ENCODE measurements at places on chromosomes 3 and 15. TPM values are rescaled to one million over a fixed set of nuclear protein-coding genes. Genes with fewer than 3 reads are reported as not detected.

DNA sequence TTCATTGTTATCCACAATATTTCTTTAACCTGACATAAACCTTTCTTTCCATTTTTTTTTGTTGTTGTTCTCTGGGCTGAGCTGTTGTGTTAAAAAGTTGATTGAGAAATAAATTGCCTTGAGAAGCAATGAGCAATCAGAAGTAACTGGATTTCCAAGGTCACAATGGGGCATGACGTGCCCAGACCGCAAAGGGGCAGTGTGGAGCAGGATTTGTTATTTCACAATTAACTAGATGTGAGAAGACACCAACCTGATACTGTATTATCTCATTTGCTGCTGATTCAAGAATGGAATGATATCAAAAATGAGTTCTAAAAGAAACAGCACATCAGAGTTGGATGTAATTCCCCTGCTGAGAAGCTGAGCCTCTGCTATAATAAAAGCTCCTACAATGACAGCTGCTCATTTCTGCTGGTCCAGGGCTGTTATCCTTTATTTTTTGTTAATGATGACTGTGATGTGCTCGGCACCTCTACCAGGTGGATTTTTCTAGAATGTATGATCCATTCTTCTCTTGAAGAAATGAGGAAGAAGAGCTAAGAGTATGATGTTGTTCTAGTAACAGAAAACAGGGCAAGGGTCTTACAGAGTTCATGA, 28.1 kb downstream of the CPNE4 start:
- no peaks in the 10 kb centered on the region for H3K27me3 ChIP-seq
- no peaks in the 10 kb centered on the region for H3K36me3 ChIP-seq
- no peak overlapping the region for H3K27ac ChIP-seq
- no peaks in the 10 kb centered on the region for H3K4me1 ChIP-seq

DNA sequence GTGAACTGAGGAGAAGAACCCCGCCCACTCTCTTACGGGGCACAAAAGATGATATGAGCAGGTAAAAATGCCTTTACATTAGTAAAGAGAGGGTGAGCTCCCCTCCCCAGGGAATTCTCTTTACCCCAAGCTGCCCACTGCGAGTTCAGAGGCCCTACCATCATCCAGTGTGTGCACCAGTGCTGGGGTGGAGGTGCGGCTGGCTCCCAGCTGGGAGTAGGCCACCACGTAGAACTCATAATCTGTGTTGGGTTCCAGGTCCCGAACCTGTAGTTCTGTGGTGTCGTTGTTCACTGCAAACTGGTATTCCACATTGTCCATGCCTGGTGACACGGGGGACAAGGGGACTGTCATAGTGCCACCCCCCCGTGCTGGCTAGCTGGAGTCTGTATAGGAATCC, 17.1 kb upstream of the IGDCC3 start:
- H3K27me3 ChIP-seq, result no peaks in the 10 kb centered on the region
- H3K4me3 ChIP-seq, result no peak overlapping the region
- DNase-seq, result no peak
- no peak overlapping the region for H3K27ac ChIP-seq

DNA sequence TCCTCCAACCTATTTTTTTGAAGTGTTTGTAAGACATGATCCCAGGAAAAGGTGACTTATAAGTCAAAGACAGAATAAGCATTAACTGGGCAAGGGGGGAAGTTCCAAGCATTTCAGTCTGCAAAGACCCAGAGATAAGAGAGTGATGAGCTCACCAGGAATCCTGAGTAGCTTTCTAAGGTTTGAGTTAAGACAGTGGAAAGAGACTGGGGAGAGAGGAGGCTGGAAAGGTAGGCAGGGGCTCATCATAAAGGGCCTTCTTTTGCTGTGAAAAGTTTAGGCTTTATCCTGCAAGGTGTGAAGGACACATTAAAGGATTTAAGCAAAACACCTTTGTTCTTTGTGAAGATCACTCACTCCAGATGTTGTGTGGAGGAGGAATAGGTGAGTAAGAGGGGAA, 438.8 kb downstream of the CHL1 start:
- H3K4me3 ChIP-seq, result no peak overlapping the region
- H3K27ac ChIP-seq, result no peak overlapping the region
- no peaks in the 10 kb centered on the region for H3K36me3 ChIP-seq
- no peaks in the 10 kb centered on the region for H3K4me1 ChIP-seq

DNA sequence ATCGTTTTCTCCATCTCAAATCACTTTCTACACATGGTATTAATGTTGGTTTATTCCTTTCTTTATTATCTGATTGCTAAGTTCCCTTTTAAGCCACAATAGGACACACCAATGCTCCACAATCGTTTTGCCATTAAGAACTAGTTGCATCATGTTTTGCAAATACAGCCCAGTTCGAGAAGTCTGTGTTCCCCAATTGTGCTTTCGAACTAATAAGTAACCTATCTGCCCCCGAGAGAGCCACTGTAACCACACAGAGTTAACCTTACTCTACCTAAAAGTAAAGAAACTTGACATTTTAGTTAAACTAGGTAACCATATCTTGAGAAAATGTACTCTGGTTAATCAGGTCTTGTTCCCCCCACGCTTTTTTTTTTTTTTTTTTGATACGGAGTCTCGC, 39.1 kb downstream of the MAGI1 start:
- no peaks in the 10 kb centered on the region for H3K4me1 ChIP-seq
- H3K27me3 ChIP-seq, result no peaks in the 10 kb centered on the region
- H3K36me3 ChIP-seq, result no peaks in the 10 kb centered on the region
- no peak overlapping the region for H3K4me3 ChIP-seq
- H3K27ac ChIP-seq, result no peak overlapping the region

DNA sequence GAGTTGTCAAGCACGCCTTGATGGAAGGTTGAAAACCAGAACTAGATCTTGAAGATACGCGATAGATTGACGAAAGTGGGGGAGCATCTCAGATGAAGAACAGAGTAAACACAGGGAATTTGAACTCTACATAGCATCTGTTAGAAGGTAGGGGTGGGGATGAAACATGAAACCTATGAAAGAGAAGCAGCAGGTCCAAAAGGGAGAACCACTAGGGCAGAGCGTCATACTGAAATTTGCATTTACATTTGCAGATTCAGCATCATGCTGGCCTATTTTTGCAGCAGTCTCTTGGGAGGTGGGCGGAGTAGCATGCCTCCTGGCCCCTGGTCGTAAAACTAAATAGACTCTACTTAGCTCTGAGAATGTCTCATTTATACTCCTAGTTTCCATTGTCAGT, 46.1 kb upstream of the RASGRP1 start:
- H3K4me1 ChIP-seq, result no peaks in the 10 kb centered on the region
- no peak overlapping the region for H3K27ac ChIP-seq
- no peak for DNase-seq
- H3K36me3 ChIP-seq, result no peaks in the 10 kb centered on the region
- no peaks in the 10 kb centered on the region for H3K27me3 ChIP-seq
- no peak overlapping the region for H3K4me3 ChIP-seq

DNA sequence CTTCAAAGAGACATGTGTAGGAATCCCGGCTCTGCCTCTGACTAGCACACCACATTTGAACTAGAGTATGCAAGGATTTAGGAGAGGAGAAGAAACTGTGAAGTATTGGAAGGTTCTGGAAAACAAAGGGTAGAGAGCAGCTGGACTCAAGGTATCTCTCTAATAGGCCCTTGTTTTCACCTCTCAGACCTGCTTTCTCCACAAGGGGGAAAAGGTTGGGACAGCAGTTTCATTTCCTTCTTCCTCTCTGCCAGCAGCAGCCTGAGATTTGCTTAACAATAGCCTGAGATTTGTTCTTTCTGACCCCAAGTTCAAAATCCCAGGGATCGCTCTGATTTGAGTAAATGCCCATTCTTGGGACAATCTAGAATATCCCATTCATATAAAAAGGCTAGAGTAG, 430.6 kb upstream of the MCTP2 start:
- no peaks in the 10 kb centered on the region for H3K4me1 ChIP-seq
- no peaks in the 10 kb centered on the region for H3K36me3 ChIP-seq
- no peaks in the 10 kb centered on the region for H3K27me3 ChIP-seq
- DNase-seq, result no peak
- H3K27ac ChIP-seq, result no peak overlapping the region
- no peak overlapping the region for H3K4me3 ChIP-seq

DNA sequence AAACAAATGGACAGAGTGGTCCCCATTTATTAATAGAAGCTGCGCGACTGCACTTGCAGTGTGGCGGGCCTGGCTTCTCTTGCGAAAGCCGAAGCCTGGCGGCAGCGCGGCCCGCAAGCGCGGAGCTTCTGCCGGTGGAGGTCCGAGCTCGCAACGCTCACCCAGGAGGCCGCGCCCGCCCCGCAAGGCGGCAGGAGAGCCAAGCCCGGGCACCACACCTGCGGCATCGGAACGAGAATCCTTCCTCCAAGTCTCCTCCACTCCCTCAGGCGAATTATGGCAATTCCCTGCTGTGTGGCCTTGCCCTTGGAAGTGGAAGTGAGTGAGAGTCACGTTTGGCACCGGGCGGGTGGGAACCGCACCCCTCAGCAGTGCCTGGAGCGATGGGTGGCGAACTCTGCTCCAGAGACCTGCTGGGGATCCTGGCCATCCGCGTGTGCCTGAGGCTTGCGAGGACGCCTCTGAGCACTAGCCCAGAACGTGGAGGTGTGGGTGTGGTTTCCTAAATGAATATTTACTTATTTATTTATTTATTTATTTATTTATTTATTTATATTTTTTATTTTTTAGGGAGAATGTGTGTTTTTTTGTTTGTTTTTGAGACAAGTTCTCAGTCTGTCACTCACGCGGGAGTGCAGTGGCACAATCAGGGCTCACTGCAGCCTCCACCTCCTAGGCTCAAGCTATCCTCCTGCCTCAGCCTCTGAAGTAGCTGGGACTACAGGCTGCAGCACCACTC, 133.7 kb upstream of the UBE2E1 start:
- H3K27ac ChIP-seq, result no peak overlapping the region
- peak; percentile 30 for DNase-seq
- H3K4me3 ChIP-seq, result peak overlapping the region; percentile 24
- H3K36me3 ChIP-seq, result no peaks in the 10 kb centered on the region
- H3K4me1 ChIP-seq, result no peaks in the 10 kb centered on the region

GRCh38 chr3:87732294-87732693, 326.5 kb downstream of the CGGBP1 start:
- H3K27ac ChIP-seq, result no peak overlapping the region
- no peaks in the 10 kb centered on the region for H3K27me3 ChIP-seq
- no peaks in the 10 kb centered on the region for H3K36me3 ChIP-seq
- H3K4me3 ChIP-seq, result no peak overlapping the region
- H3K4me1 ChIP-seq, result no peaks in the 10 kb centered on the region
- no peak for DNase-seq

- no peaks in the 10 kb centered on the region for H3K27me3 ChIP-seq
- no peak overlapping the region for H3K27ac ChIP-seq
- H3K4me1 ChIP-seq, result no peaks in the 10 kb centered on the region
- no peaks in the 10 kb centered on the region for H3K36me3 ChIP-seq
- no peak overlapping the region for H3K4me3 ChIP-seq
- no peak for DNase-seq
Measured at GRCh38 chr15:44275150-44275830, 13.2 kb upstream of the GOLM2 start.

DNA sequence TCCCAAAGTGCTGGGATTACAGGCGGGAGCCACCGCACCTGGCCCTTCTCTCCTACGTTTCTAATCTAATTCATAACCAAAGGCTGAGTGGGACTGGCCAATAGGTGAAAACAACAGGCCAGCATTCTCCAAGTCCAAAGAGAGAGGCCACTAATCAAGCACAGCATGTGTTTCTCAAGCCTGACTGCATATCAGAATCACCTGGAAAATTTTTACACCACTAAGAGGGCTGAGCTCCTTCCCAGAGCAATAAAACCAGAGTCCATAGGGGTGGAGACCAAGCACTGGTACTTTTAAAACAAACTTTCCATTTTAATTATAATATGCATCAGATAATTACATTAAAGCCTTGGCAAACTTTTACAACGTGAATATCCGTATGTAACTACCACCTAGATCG, 254.4 kb downstream of the OPA1 start:
- DNase-seq, result no peak
- H3K36me3 ChIP-seq, result no peaks in the 10 kb centered on the region
- H3K4me3 ChIP-seq, result no peak overlapping the region
- H3K27me3 ChIP-seq, result no peaks in the 10 kb centered on the region
- no peaks in the 10 kb centered on the region for H3K4me1 ChIP-seq
- no peak overlapping the region for H3K27ac ChIP-seq

DNA sequence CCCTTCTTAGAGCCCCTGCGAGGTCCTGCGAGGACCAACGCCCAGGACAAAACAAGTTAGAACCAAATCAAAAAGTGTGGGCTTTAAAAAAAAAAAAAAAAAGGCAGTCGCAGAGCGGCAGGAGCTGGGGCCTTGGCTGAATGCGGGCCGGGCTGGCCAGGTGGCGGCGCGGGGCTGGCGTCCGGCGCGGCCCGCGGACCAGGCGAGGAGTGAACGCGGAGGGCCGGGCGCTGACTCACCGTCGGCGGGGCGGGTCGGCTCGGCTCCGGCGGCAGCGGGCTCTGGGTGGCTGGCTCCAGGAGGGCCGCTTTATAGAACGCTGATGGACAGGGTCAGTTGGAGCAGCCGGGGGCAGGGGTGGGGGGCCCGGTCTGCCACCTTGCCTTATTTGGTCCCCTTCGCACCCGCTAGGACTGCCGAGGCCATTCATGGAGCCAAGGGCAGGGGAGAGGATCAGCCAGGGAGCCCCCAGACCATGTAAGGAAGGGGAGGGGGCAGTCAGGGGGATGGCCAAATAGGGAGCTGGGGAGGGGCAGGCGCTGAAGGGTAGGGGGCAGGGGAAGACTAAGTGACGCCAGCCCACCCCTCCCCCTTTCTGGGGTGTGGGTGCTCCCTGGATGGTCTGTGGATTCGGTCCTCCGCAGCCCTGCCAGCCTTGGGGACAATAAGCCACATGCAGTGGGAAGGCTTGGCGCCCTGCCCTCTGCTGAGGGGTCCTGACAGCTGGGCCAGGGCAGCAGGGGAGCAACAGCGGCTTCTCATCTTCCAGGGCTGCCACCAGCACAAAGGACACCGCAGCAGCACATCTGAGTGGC, at the start of gene ACTC1:
Gene ACTC1 (minus strand): TSS at position 283 of the 815 bp plus-strand sequence. CDS start 741 bp downstream, outside the sequence.
- H3K36me3 ChIP-seq, result no peaks in the 10 kb centered on the region
- H3K4me1 ChIP-seq, result no peaks in the 10 kb centered on the region
- no peaks in the 10 kb centered on the region for H3K27me3 ChIP-seq
- peak; percentile 54 for DNase-seq

GRCh38 chr3:57026944-57027343, 33.5 kb upstream of the SPATA12 start:
- H3K4me1 ChIP-seq, result no peaks in the 10 kb centered on the region
- no peak overlapping the region for H3K27ac ChIP-seq
- H3K27me3 ChIP-seq, result no peaks in the 10 kb centered on the region

- no peak overlapping the region for H3K27ac ChIP-seq
- H3K36me3 ChIP-seq, result no peaks in the 10 kb centered on the region
- H3K4me1 ChIP-seq, result no peaks in the 10 kb centered on the region
- H3K27me3 ChIP-seq, result no peaks in the 10 kb centered on the region
- DNase-seq, result no peak
- no peak overlapping the region for H3K4me3 ChIP-seq
Measured at GRCh38 chr3:166446291-166446690, 609.1 kb upstream of the BCHE start.

GRCh38 chr15:36356978-36357601, 222.3 kb upstream of the CDIN1 start:
- no peaks in the 10 kb centered on the region for H3K4me1 ChIP-seq
- peak overlapping the region; percentile 78 for H3K27ac ChIP-seq
- H3K4me3 ChIP-seq, result no peak overlapping the region
- no peaks in the 10 kb centered on the region for H3K27me3 ChIP-seq
- DNase-seq, result peak; percentile 44

GPR27 gene
- total RNA-seq, result 9.7 TPM

RPL4 gene
- total RNA-seq, result 4,095 TPM

PROK2 gene
- total RNA-seq, result not detected

ASB14 gene
- 0.28 TPM for total RNA-seq

COL6A6 gene
- total RNA-seq, result 1.4 TPM

PYGO1 gene
- 7.1 TPM for total RNA-seq

All from uterus (tissue), 4 donors.